ENCODE measurements at places on chromosomes 4 and X.

DNA sequence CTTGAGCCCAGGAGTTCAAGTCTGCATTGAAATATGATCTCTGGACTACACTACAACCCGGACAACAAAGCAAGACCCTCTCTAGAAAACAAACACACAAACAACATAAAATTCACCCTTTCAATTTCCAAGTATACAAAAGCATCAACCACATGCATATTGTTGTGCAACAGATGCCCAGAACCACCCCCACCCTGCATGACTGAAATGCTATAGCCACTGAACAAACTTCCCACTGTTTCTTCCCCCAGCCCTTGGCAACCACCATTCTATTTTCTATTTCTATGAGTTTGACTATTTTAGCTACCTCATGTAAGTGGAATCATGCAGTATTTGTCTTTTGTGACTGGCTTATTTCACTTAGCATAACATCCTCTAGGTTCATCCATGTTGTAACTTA lies 14.2 kb upstream of the C4orf51 start:
- no peak for DNase-seq

DNA sequence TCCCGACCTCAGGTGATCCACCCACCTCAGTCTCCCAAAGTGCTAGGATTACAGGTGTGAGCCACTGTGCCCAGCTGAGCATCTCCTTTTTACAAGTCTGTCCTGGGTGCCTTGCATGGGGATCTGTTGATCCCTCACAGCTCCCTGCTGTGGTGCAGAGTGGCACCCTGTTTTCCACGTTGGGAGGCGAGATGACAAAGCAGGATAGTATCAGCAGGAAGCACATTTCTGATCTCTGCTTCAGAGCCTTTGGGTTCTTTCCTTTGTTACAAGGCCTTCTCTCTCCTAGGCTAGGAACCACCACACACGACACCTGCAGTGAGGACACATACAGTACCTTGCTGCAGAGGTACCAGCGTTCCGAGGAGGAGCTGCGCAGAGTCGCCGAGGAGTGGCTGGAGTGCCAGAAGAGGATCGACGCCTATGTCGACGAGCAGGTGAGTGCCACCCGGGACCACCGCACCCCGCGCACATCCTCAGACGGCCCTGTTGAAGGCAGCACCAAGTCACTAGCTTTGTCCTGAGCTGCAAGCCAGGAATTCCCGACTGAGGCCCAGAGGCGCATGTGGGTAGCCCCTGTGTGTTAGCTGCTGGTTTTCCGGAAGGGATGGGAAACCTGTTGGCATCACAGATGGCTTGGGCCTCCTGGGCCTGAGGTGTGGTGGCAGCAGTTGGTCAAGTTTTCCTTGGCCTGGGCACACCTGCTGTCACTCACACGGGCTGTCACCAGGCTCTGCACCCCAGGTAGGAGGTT lies 109.6 kb downstream of the TNIP2 start:
- no peak for DNase-seq

DNA sequence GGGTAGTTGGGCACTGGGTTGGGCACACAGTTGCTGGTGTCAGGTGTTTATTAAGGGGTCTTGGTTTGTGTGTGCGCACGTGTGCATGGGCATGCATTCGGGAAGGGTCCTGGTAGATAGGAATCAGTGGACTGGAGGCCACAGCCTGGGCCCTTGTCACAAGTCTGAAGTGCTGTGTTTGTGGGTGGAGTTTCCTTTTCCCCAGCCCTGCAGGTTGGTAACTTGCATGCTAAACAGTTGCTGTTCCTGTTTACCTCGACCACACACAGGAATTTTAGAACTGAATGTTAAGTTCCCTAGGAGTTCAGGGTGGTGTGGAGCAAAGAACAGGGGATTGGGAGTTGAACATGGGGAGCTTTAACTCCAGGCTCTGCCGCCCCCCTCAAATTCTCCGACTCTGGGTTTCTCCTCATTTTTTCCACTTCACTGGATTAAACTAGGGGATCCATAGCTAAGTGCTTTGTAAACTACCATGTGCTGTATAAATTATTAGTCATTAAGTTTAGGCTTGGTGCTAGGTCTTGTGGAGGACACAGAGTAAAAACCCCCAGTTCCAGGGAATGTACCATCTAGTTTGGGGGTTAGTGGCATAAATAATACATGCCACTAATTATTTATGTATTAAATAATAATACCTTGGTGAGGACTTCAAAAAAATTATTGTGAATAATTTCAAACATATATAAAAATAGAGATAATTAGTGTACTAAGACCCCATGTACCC lies 49.0 kb downstream of the STARD8 start:
- DNase-seq = no peak

DNA sequence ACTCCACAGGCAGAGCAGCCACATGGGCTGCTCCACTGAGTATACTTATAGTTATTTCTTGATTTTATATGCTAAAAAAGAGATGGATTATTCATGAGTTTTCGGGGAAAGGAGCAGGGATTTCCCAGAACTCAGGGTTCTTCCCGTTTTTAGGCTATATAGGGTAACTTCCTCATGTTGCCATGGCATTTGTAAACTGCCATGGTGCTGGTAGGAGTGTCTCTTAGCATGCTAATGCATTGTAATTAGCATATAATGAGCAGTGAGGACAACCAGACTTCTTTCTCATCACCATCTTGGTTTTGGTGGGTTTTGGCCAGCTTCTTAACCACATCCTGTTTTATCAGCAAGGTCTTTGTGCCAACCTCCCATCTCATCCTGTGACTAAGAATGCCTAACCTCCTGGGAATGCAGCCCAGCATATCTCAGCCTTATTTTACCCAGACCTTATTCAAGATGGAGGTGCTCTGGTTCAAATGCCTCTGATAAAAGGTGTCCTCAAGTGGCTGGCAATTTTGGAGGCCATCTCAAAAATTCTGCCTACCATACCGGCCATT lies 213.0 kb upstream of the VEGFC start:
- no peak for DNase-seq

DNA sequence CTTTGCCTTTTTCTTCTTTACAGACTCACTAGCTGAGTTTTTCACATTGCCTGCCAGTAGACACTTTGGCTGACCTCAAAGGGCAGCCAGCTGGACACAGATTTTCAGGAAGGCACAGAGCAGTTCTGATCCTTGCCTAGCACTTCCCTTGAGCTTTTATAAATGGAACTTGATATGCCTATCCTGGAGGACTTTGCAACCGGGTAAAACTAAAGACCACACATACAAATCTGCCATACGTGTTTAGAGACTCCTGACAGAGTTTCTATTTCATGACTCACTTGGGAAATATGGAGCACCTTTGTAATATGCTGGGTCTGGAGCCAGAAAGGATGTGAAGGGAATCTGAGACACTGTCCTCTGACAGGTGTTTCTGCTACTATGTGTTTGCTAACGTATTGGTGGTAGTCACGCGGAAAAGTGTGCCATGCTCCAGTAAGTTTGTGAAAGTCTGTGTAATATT lies 56.7 kb upstream of the RASSF6 start:
- no peak for DNase-seq

GRCh38 chr4:165726831-165727230 lies 146.2 kb upstream of the TLL1 start:
- no peak for DNase-seq

DNA sequence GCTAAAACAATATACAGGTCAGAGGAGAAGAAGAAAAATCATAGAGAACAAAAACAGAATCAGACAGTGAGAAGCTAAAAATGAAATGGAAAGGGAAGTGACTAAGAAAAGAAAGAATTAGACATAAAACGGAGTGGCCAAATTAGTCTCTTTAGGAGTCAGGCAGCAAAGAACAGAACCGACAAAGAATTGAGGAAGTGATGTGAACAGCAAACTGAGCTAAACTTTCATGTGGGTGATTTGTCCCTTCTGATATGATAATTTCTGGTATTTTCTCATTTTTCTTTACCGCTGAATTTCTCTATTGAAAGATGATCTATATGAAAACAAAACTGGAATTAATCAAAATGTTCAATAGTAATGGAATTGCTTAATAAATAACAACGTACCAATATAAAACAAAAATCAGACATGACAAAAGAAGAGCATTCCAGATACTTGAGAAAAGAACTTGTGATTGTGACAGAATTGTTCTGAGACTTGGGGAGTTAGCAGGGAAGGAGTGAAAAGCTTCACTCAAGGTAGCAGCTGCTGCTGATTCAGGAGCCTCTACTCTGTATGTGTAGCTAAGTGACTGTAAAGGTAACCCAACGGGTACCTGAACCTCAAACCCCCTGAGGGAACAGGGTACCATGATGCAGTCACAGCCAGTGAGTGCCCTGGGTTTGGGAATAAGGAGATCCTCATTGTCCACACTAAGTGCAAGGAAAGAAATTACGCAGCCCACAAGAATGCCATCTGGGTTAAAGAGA lies 8.8 kb downstream of the TAPT1 start:
- no peak for DNase-seq

DNA sequence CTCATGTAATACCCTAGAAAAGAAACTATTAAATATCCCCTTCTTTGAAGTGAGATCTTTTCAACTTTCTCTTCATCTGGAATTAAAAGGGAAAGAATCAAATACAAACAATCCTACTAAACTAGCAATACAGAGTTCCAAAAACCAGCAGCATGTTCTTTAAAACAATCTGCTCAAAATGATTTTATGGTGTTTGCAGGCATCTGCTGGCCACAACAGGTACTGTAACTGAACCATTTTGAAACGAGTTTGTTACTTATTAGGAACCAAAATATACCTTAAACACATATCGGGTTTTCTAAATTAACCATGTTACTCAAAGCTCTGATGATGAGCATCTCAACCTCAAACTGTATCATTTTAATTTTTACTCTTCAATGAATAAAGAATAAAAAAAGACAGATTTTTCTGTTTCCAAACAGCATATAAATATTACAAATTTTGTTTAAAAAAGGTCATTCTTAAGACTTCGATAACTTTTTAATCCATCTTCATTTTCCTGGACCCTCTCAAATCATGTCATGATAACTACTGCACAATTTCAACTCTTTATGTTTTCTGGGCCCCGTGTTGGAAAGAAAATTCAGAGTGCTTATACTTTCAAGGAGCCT lies 56.5 kb downstream of the ARAP2 start:
- DNase-seq = no peak

- peak; percentile 48 for DNase-seq
These were observed 29.6 kb upstream of the SPON2 start for GRCh38 chr4:1201851-1202525.

GRCh38 chr4:87853108-87853507 lies 20.3 kb downstream of the MEPE start:
- no peak for DNase-seq

- DNase-seq = no peak
These were observed 31.8 kb downstream of the RNF150 start for GRCh38 chr4:141101511-141101910.

DNA sequence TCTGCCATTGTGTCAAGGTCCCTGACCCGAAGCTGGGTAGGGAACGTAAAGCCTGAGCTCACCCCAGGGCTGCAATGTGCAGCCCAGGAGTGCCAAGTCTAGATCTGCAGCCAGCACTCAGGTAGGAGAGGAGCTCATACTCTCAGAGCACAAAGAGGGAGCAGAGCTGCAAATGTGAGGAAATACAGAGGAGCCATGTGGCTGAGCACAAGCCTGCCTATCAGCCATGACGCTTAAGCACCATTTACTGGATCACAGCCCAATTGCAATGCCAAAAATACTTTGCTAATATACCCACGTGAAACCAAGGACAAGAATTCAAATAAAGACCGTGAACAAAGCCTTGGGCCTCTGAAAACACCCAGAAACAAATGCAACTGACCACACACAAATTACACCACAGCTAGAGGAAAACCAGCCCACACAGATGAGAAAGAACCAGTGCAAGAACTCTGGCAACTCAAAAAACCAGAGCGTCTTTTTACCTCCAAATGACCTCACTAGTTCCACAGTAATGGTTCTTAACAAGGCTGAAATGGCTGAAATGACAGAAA lies 69.0 kb upstream of the HPF1 start:
- no peak for DNase-seq

- DNase-seq = no peak
These were observed 104.6 kb upstream of the SRD5A3 start for GRCh38 chr4:55241461-55241860.

Data from stimulated activated CD4-positive, alpha-beta T cell treated with anti-CD3 and anti-CD28 coated beads, TNF-alpha, amount 100 ng/mL, for 4 hours (primary cell).